ENCODE measurements at places on chromosomes 3 and 15. TPM values are rescaled to one million over a fixed set of nuclear protein-coding genes. Genes with fewer than 3 reads are reported as not detected.

PLSCR2 gene
- polyA plus RNA-seq, result not detected

CCDC13 gene
- 6.5 TPM for polyA plus RNA-seq

ADAMTS9 gene
- polyA plus RNA-seq, result 1.2 TPM

ACKR2 gene
- not detected for polyA plus RNA-seq

WNT5A gene
- polyA plus RNA-seq, result 0.59 TPM

ACTRT3 gene
- polyA plus RNA-seq, result not detected

GUCA1C gene
- not detected for polyA plus RNA-seq

SLC6A20 gene
- not detected for polyA plus RNA-seq

SNTN gene
- not detected for polyA plus RNA-seq

SLMAP gene
- polyA plus RNA-seq, result 28.2 TPM

CA12 gene
- 0.62 TPM for polyA plus RNA-seq

ZIC4 gene
- polyA plus RNA-seq, result 8.1 TPM

MED12L gene
- 35.5 TPM for polyA plus RNA-seq

GOLGA8G gene
- polyA plus RNA-seq, result not detected

KLHL6 gene
- not detected for polyA plus RNA-seq

CLDN18 gene
- not detected for polyA plus RNA-seq

CACNA2D3 gene
- polyA plus RNA-seq, result 26.2 TPM

CYP1A2 gene
- not detected for polyA plus RNA-seq

CHMP2B gene
- 41.5 TPM for polyA plus RNA-seq

EPHB3 gene
- polyA plus RNA-seq, result 4.3 TPM

CPNE9 gene
- polyA plus RNA-seq, result 0.32 TPM

XCR1 gene
- polyA plus RNA-seq, result not detected

ITGB5 gene
- polyA plus RNA-seq, result 1.2 TPM

SH2D7 gene
- polyA plus RNA-seq, result not detected

IMPG2 gene
- 5.2 TPM for polyA plus RNA-seq

ZIC1 gene
- polyA plus RNA-seq, result 134 TPM

RYK gene
- 67.7 TPM for polyA plus RNA-seq

SYNPR gene
- polyA plus RNA-seq, result 2.0 TPM

VGLL3 gene
- 0.16 TPM for polyA plus RNA-seq

CKMT1A gene
- 14.0 TPM for polyA plus RNA-seq

GPR176 gene
- polyA plus RNA-seq, result 9.8 TPM

PIERCE2 gene
- polyA plus RNA-seq, result 13.1 TPM

CFAP100 gene
- 2.3 TPM for polyA plus RNA-seq

ZPLD1 gene
- not detected for polyA plus RNA-seq

STX19 gene
- not detected for polyA plus RNA-seq

RTP1 gene
- polyA plus RNA-seq, result 2.0 TPM

LNP1 gene
- polyA plus RNA-seq, result 19.2 TPM

STIMATE gene
- polyA plus RNA-seq, result 14.6 TPM

LRRC3B gene
- 49.9 TPM for polyA plus RNA-seq

MCF2L2 gene
- 9.3 TPM for polyA plus RNA-seq

UCN2 gene
- 0.68 TPM for polyA plus RNA-seq

ERICH6 gene
- polyA plus RNA-seq, result not detected

MAP3K13 gene
- polyA plus RNA-seq, result 33.8 TPM

Measured in neural cell (in vitro differentiated cells).